ENCODE measurements at places on chromosomes 7 and 10.

DNA sequence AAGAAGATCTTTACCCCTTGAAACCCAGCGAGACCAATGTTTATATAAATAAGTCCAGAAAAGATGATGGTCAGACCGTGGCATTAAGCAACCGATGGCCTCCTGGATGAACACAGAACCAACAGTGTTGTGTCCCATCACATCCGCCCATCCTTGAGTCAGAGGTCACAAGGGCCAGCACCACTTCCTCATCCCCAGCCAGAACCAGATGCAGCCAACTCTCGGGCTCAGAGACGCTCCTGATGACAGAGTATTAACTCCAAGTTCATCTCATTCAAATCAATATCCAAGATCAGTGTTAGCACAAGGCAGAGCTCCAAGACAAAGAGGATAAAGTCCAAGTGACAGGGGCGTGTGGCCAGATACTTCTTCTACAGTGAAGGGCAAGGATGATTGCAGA is 63.5 kb downstream of the FAM53B start:
- DNase-seq: no peak

GRCh38 chr10:76333796-76334195 is 902.4 kb downstream of the LRMDA start:
- DNase-seq: no peak

DNA sequence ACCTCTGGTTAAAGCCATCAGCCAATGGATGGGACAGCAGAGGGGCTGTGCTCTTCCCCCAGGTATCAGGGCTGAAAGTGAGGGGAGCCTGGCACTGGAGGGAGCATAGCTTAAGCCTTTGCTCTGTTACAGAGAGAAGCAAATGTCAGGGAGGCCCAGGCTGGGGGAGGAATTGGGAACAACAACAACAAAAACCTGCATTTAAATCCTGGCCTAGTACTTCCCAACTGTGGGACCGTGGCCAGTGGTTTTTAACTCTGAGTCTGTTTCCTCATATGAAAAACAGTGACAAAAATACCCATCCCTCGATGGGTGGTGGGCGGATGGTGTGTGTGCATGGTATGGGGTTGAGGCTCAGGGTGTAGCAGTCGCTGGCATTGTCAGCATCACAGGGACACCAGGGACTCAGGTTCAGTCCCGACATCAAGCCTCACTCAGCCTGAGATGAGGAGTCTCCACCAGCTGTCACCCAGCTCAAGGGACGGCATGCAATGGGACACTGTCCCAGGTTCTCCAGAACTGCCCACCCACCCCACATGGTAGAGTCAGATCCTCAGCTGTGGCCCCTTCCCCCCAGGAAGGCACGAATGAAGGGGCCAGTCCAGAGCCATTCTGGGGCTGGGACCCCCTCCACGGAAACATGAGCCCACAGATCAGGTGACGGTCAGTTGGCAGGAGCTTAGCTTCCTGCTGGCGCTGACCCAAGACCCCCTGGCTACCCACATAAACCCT is 74.5 kb downstream of the AFAP1L2 start:
- DNase-seq: no peak

DNA sequence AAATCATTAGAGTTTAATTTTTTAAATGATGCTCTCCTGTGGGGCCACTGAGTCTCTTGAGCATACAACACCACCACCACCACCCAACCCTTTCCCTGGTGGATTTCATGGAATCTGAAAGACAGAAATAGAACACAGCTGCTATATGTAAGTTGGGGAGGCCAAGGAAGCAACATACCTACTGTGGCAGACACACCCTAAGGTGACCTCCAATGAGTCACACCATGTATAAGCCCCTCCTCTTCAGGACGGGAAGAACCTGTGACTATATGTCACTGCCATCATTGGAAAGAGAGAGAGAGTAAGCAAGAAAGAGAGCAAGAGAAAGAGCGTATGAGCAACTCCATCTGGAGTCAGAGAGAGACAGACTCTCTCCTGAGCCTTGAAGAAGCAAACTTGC is 172.4 kb upstream of the NFE2L3 start:
- DNase-seq: no peak

DNA sequence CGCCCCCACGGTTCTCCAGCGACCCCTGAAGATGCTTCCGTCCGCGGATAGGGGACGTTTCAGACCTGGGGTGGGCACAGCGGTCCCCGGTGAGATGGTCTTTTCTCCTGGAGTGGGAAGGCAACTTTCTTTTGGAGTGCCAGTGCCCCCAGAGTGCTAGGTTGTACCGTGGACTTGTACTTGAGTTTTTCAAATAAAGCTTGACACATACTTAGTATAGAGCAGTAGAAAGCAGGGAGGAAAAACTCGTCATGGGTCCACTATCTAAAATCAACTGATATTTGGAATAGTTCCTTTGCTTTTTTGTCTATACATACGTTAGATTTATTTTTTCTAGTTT is 28.4 kb downstream of the RBM20 start:
- no peak for DNase-seq

DNA sequence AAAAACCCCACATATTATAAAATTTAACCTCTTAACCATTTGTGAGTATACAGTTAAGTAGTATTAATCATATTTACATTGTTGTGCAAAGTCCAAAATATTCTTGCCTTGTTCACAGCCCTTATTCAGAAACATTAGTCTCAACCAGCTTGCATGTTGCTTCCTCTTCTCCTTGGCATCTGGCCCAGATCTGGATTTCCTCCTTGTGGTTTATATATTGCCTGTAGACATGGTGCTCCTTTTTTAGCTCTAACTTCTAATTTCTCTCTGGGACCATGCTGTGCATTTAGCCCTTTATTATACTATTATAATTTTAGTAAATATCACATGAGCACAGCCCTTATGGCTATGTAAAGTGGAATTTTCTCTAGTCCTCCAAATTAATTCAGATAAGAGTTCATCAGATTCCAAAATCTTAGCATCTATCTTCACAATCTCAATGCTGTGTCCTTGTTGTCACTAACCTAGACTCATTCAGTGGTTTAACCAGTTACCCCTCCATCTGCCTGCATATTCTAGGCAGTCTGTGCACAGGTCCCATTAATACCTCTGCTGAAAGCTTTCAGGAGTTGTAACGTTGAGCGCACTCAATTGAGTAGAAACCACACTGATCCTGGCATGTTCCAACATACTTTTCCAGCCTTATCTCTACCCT is 7.9 kb downstream of the CPED1 start:
- DNase-seq: peak; percentile 5

- no peak for DNase-seq
Measured at GRCh38 chr10:80344276-80344675, 12.3 kb downstream of the DYDC1 start.

GRCh38 chr10:78934532-78934898 is 134.3 kb upstream of the ZMIZ1 start:
- DNase-seq: no peak

DNA sequence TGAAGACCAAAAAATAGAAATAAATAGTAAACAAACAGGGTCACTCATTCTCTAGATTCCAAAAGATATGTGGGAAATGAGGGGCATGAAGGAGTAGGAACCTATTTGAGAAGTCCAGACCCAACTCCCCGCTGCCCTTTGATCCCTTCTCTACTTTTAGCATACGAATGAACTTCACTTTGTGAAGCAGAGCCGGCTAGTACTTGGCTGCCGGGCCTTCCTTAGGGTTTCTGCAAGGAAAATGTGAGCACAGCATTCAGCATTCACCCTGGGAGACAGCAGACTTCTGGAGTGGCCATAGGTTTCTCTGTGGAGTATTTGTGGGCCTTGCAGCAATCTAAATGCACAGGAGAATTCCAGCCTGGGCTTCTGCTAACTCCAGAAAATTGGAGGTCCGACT is 76.3 kb upstream of the PRKAR2B start:
- no peak for DNase-seq

GRCh38 chr7:150956395-150957132 is 21.6 kb downstream of the KCNH2 start:
- no peak for DNase-seq

DNA sequence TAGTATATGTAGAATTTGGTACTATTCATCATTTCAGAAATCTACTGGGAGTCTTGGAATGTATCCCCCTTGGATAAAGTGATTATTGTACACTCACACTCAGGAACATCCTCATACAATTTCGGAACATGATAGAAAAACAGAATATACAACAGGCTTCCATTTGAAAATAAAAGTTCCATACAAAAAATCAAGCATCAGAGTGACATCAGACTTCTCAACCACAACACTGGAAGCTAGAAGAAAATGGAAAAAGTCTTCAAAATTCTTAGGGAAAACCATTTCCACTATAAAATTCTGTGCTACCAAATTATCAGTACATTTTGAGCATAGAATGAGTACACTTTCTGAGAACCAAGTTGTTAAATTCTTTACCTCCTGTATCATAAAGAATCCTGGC is 8.8 kb downstream of the LYZL1 start:
- no peak for DNase-seq

GRCh38 chr7:139687211-139687954 is 90.4 kb downstream of the HIPK2 start:
- no peak for DNase-seq

- no peak for DNase-seq
Measured at GRCh38 chr7:84022684-84023308, 171.8 kb downstream of the SEMA3A start.

DNA sequence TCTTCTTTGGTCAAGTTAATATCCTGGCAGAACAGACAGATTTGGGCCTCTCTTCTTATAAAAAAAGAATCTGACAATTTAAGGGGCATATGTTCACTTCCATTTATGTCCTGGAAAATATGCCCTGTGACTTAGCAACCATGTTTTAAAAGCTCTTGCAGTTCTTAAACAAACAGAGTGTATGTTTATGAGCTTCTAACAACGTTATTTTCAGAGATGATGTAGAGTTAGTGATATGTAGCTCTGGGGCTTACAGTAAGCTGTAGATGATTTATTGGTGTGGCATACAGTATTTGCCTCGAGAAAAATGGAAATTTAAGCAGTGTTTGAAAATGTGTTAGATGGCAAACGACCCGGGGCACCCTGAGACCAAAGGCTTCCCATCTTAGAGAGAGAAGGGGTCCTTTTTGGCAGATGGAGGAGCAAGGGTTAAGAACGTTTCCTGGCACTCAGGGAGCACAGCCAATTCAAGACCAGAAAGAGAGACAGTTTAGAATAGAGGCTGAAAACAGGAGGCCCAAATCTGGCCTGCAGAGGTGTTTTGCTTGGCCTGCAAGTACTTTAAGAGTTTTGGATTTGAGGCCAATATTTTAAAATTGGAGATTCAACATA is 397.5 kb downstream of the KCNMA1 start:
- no peak for DNase-seq

GRCh38 chr7:132980402-132980801 is 101.5 kb downstream of the CHCHD3 start:
- no peak for DNase-seq

DNA sequence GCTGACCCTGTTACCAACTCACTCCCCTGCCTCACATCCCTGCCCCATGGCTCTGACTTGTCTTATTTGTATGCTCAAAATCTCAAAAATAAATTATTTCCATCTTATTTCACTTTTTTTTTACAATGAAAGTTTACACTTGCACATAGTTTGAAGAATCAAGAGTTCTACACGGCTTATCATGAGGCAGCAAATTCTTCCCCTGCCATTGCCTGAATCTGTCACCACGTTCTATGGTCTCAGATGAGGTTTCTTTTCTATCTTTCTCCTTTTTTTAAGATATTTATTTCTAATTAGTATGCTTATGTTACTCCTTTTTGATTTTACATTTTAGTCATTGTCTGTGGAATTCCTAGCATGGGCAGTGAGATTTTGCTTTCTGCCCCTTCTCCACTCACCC is 28.4 kb downstream of the ARHGAP22 start:
- no peak for DNase-seq

Measured in stimulated activated CD4-positive, alpha-beta T cell treated with anti-CD3 and anti-CD28 coated beads, Interleukin-2, amount 100 ng/mL, for 4 hours (primary cell).